C1 segment of cervical spinal cord (tissue), 14 donors: ENCODE measurements at places on chromosomes 1 and 21.

DNA sequence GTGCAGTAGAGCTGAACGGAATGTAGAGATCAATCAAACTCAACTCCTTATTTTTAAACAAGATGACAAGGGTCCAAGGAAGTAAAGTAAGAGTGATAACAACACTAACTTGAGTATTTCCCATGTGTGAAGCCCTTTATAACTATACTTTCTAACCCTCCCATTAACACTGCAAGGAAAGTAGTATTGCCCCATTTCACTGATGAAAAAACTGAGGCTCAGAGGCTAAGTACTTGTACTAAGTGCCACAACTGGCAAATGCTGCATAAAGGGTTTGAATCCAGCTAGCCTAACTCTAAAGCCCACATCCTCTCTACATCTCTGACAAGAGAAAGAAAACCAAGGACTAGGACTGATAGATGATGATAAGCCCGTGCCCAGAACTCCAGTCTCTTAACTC, 8.2 kb upstream of the GJA5 start:
- no peak for DNase-seq

DNA sequence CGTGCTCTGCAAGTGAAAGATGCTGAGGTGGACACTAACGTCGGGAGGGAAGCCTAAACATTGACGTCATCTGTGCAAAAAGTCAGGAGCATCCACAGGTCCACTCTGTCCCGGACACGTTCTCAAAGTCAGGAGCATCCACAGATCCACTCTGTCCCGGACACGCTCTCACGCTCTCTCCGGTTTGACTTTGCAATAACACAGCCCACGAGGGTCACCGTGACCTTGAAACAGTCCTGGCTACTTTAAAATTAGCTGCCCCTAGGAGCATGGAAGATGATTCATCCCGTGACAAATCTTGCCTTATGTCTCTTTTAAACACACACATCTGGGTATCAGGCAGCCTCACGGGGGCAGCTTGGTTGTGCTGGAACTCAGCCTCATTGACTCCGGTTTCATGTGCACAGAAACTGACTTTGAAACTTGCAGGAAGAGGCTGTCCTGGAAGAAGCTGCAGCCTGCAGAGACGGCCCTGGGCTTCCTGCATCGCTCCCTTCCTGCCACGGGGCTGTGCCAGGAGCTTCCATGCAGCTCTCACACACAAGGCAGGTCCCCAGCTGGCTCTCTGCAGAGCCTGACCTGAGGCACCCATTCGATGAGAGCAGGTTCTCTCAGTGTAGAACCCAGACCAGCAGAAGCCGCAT, 18.1 kb upstream of the COL18A1 start:
- no peak for DNase-seq

DNA sequence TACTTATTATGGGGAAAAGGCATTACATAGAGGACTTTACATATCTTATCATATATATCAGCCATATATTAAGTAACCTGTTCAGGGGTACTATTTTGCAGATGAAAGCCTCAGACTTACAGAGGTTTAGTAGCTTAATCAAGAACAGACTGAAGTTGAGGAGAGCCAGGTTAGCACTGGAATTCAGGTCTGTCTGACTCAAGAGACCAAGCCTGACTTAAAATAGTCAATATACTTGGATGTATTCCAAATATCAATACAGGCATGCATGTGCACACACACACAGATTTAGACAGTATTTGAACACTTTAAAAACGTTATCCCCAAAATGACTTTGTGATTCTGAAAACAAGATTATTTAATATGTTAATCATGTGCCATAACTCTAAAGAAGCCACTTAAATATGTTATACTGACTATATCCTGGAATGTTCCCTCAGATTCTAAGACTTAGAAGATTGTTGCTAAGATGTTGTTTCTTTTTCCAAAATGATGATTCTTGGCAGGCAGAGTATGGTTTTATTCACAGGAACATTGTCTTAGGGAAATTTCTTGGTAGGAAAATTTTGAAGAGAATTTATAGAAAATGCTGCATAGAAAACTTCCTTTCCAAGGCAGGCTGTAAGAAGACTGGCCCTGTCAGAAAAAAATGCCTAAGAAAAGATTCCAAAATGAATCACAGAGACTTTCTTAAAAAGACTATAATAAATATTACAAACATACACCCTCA, 61.6 kb downstream of the ADAMTS1 start:
- no peak for DNase-seq

DNA sequence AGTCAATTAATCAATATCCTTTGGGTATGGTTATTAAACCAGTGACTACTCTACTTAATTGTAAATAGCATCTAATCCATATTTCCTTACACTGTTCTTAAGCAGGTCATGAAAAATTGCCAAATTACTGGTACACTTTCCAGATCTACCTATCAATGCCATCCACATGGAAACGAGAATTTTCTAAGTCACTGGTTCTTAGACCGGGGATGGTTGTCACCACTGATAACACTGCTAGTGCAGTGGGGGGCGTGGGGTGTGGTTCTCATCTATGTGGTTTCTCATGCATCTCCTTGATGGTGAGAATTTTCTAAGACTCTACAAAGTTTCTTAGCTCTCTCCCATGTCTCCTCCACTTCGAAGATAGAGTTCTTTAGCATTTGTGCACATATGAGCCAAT, 63.7 kb upstream of the COG2 start:
- no peak for DNase-seq
